ENCODE measurements at places on chromosomes 7 and 10.

DNA sequence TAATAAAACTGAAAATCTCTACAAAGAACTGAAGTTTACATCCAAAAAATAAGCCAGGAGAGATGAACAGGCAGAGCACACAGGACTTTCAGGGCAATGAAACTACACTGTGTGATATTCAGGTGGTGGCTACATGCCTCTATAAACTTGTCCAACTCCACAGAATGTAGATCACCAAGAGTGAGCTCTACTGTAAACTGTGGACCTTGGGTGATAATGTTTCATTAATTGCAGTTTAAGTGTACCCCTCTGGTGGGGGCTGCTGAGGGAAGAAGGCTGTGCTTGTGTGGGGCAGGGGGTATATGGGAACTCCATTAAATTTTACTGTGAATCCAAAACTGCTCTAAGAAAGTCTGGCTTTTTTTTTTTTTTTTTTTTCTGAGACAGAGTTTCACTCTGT lies 22.7 kb downstream of the YWHAG start:
- H3K36me3 ChIP-seq, result peaks cover 34% of the 10 kb centered on the region
- no peaks in the 10 kb centered on the region for H3K4me1 ChIP-seq
- no peak overlapping the region for H3K4me3 ChIP-seq
- no peak overlapping the region for H3K27ac ChIP-seq
- no peak for DNase-seq
- no peaks in the 10 kb centered on the region for H3K27me3 ChIP-seq

DNA sequence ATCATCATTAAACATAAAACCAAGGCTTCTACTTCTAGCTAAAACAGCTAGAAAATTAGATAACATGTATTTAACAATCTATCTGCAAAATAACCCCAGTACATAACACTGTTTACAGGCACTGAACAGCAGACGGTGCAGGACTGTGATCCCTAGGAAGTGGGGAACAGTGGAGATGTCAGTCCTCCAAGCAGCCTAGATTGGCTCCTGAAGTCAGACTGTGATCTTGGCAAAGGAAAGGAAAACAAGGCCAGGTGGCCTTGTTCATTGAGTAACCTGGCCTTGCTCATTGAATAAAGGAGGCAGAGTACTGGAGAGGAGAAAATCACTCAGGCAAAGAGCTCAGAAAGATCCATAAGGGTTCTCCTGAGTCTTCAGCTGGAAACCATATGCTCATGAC lies 77.7 kb upstream of the DIP2C start:
- DNase-seq, result no peak
- no peak overlapping the region for H3K4me3 ChIP-seq
- H3K4me1 ChIP-seq, result no peaks in the 10 kb centered on the region

DNA sequence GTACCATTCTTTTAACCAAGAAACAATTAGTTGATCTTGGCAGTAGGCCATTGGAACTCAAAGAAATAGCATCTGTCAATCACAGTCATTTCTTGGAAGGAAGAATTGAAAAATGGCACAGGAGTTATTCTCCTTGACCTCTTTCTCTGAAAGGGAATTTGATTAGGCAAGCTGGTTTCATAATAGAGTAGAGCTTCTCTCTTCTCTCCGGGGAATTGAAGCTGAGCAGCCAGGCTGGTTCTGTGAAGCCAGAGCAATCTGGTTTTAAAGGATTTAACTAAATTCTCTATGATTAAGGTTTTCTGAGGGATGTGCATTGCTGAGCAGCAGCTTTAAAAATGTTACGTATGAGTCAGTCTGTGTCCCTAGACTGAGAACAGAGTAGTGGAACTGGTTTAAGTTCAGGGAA lies 70.2 kb downstream of the AHCYL2 start:
- DNase-seq, result no peak
- no peak overlapping the region for H3K4me3 ChIP-seq
- no peaks in the 10 kb centered on the region for H3K36me3 ChIP-seq
- no peak overlapping the region for H3K27ac ChIP-seq

DNA sequence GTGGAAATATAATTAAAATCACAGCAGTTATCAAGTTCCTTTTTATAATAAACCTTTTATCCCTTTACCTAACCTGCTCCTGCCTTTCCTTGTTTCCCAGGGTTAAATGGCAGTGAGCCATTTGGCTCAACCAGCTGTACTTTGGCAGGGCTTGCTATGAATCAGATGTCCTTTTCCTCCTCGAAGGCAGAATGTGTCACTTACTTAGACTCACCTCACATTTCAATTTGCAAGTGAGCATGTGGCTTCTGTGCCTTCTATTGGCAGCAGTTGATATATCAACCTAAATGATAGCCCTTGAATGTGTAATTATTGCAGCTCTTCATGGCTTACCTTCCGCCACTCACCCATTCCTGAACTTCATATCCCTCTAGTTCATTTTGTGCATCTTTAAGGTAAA lies 301.7 kb downstream of the CSTF2T start:
- DNase-seq, result no peak
- no peaks in the 10 kb centered on the region for H3K27me3 ChIP-seq
- H3K4me3 ChIP-seq, result no peak overlapping the region
- H3K4me1 ChIP-seq, result no peaks in the 10 kb centered on the region

- H3K36me3 ChIP-seq, result no peaks in the 10 kb centered on the region
- no peak overlapping the region for H3K4me3 ChIP-seq
- no peak overlapping the region for H3K27ac ChIP-seq
- H3K4me1 ChIP-seq, result no peaks in the 10 kb centered on the region
- no peaks in the 10 kb centered on the region for H3K27me3 ChIP-seq
- peak; percentile 32 for DNase-seq
Observed at GRCh38 chr7:3897430-3898372, 596.6 kb downstream of the SDK1 start.
